ENCODE measurements at places on chromosomes 3 and 15.
A peak's percentile ranks its signal among the peaks of the same experiment; 100 is the strongest.

GRCh38 chr15:100879061-100879463 is 569 bp upstream of the ALDH1A3 start:
- DNase-seq: no peak

DNA sequence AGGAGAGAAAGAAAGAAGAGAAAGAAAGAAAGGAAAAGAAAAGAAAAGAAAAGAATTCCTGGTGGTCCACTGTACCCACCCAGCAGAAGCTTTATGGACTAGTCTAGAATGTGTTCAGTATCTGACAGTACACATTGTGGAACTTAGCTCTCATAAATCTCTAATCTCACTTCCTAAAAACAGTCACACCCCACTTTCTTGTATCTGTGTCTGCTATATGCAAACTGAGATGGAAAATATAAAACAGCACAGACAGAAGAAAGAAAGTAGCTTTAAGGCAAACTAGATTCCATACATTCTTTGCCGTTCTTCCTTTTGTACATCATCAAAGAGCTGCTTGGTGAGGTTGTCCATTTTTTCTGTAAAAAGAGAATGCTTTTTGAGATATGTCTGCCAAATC is 41.1 kb upstream of the GNB5 start:
- DNase-seq: no peak

- no peak for DNase-seq
Measured at GRCh38 chr3:126191246-126191645, 10.9 kb upstream of the ALDH1L1 start.

DNA sequence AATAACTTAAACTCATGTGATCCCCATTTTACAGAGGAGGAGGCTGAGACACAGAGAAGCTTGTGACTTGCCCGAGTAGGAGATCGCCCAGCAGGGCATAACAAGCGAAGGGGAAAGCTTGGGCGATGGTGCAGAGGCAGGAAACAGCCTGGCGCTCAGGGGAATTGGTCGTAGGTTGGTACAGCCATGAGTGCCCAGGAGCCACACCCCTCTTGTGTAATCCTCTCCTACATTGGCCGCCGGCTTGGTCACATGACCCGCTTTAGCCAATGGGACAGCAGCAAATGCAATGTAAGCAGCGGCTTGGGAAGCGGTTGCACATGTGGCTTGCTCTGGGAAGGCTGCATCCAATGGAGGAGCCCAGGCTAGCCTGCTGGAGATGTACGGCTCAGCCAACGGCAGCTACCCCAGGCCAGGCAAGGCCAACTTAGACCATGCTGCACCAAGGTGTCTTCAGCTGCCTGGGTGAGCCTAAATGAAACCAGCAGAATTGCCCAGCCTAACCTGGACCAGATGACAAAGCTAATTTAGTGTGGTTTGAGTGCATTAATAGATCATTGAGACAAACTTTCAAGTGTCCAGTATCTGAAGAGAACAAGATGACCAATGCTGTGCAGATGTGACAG is 50.3 kb upstream of the SLC6A6 start:
- no peak for DNase-seq

DNA sequence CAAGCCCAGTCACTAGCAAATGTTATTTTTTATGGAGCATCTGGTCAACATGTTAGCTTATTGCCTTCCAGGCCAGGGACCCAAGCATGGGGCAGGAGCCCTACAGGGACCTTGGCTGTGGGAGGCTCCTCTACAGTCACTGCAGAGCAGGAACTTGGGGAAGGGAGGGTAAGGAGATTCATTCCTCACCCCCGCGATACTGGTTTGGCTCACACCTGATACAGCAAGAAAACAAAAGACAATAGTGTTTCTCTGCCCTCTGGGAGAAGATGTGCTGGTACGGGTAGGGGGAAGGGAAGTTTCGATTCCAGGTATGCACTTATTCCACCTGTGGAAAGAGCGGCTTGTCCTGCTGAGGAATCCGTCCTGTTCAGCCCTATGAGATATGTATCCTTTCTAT is 77.6 kb downstream of the SLC12A8 start:
- DNase-seq: no peak

- DNase-seq: no peak
Measured at GRCh38 chr3:194275721-194276120, 75.4 kb downstream of the CPN2 start.

DNA sequence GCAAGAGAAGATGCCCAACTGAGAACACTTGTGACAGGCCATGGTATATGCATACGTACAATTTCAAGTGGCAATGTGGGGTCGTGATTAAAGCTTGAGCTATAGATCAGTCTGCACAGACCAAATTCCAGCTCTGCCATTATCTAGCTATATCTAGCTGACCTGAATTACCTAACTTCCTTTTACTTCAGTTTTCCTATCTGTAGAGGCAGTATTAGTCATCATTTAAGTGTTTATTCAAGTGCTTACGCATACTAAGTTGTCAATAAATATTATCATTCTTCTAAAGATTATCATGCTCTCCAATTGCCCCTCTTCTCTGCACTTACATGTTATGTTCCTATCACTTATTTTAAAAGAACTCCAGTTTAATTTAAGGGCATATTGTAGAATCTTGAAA is 87.9 kb downstream of the ARPP21 start:
- no peak for DNase-seq

GRCh38 chr3:48215876-48216275 is 7.4 kb upstream of the CAMP start:
- DNase-seq: peak; percentile 50

GRCh38 chr15:72344602-72345001 is 24.6 kb upstream of the CELF6 start:
- DNase-seq: no peak

GRCh38 chr15:80061582-80061981 is 2.1 kb downstream of the ZFAND6 start:
- DNase-seq: peak; percentile 69

GRCh38 chr15:72288796-72289596 is 16.6 kb upstream of the PARP6 start:
- no peak for DNase-seq

DNA sequence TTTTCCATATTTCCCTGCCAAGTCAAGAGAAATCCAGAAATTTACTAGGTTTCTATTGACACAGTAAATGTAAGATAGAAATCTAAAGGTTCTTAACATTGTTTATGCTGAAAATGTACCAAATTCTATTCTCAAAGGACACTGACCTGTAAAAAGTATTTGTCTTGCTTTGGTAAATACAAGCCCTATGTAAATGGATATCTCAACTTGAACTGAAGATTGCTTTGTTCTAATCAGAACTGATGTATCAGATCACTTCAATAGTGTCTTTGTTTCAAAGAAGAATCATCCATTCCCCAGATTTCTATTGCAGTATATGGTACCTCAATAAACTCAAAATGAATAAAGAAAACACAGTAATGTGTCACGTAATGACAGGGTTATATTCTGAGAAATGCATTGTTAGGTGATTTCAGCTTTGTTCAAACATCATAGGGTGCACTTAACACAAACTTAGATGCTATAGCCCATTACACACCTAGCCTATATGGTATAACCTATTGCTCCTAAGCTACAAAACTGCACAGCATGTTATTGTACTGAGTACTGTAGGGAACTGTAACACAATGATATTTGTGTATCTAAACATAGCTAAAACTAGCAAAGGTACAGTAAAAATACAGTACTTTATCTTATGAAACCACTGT is 143.5 kb upstream of the NECTIN3 start:
- DNase-seq: no peak
